ENCODE measurements at places on chromosomes 6 and 20.

DNA sequence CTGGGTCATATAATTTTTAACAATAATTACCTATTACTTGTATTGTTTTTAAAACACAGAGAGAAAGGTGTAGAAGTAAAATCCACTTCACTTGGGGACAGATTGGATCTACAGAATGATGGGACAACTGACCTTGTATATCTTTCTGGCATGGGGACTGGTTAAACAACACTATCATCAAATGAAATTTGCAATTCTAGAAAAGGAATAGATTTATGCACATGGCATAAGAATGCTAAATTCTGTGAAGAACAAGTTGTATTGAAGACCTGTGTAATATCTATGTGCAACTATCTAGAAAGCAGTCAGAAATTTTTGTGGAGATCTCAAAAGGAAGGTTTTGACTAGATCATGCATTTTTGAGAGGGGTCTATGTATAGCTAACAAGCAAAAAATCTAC lies 106.3 kb upstream of the BMP5 start:
- DNase-seq: no peak

GRCh38 chr20:19750907-19751636 lies 7.0 kb upstream of the RIN2 start:
- peak; percentile 38 for DNase-seq

GRCh38 chr20:15859061-15859460 lies 714.2 kb downstream of the KIF16B start:
- DNase-seq: no peak

GRCh38 chr6:113122060-113122459 lies 735.1 kb upstream of the MARCKS start:
- no peak for DNase-seq

GRCh38 chr6:158039178-158039557 lies 57.5 kb downstream of the SYNJ2 start:
- DNase-seq: no peak

DNA sequence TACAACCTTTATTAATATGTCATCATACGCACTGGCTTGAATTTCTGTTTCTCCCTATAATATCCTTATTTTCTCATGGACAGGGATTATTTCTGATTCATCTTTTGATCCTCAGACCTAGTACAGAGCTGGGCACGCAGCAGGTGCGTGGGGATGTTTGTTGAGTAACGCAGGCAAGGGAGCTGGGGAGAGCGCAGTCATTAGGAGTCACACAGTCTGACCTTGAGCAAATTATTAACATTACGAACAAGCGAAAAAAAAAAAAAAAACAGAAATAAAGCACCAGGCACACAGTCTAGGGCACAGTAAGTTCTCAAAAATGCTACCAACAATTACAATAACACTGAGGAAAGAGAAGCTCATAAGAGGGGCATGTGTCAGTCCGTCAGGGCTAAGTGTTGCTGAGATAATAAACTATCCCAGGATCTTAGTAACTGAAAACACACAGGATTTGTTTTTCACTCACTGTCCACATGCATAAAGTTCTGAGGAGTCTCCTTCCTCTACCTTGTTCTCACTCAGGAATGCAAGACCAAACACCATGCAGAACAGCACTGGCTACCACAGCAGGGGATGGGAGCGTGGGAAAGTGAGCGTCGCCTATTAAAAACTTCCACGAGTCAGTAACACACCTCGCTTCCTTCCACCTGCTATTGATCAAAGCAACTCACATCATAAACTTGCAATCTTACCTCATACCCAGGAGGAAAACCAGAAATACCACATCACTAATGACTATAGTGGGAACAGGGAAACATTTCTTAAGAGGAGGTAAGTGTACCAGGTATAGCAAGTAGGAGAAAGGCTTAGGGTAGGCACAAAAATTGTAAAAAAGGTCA lies 56.9 kb downstream of the PDE10A start:
- no peak for DNase-seq

DNA sequence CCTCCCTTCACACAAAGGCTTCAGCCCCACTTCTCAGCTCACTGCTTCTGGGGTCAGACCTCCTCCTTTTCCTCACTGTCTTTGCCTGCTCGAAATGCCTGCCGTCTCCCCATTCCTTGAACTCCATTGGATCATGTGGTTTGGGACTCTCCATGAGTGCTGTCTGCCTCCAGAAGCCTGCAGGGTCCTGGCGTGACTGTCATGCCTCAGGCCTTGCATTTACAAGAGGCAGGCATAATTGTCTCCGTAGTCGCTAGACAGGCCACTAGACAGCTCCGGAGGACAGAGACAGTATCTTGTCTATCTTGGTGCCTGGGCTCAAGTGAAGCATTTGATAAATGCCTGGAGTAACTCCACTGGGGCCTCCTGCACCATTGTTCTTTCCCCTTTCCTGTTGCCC lies 15.3 kb downstream of the PNLDC1 start:
- DNase-seq: no peak

DNA sequence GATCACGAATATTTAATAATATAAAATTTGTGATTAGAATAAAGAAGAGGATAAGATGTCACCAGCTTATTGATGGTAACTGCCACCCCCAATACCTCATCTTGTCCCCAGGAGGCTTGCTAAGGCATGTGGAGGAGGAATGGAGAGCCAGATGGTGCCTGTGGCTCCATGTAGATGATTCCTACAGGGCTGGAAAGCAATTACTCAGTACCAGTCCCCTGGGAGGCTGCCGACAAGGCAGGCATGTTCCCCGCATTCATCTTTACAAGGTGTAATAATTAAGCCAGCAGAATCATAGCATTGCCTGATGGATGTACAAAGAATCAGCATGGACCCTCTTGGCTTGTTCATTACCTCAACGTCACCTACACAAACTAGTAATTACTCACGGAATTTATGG lies 155.3 kb downstream of the PLCB1 start:
- DNase-seq: no peak

GRCh38 chr6:169556758-169557548 lies 144.9 kb downstream of the WDR27 start:
- DNase-seq: peak; percentile 64

DNA sequence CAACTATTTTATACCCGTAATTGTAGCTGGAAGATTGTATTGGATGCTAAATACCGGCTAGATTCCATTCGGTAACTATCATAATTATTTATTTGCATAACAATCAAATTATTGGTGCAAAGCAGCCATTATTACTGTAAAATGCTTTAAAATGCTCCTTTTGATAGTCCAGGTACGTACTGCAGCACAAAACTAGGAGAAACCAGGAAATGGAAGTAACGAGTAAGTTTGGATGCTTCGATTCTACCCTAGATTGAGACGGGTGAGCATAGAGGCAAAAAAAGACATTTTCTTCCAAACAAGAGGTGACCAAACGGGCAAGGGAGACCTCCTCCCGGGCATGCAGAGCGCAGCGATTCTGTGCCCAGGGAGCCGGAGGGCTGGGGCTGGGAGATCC lies 469 bp upstream of the XRN2 start:
- DNase-seq: no peak

GRCh38 chr6:163599136-163599535 lies 184.6 kb downstream of the QKI start:
- no peak for DNase-seq

DNA sequence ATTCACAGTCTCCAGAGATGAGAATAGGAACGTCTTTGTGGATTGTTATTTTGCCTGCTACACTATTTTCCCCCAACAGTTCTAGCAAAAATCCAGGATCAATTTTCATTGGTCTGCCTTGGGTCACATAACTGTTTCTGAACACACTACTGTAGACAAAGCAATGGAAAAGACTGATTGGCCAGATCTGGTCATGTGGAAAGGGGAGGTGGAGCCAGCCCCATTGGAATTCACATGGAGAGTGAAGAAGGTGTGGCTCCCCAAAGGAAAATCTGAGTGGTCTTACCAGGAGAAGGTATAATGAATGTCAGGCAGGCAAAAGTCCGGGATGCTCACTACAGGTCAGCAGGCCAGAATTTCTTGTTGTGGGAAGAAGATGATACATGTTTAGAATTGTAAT lies 9.5 kb upstream of the TP53RK start:
- no peak for DNase-seq

- DNase-seq: no peak
These were observed 97.2 kb downstream of the OPN5 start for GRCh38 chr6:47879015-47879414.

DNA sequence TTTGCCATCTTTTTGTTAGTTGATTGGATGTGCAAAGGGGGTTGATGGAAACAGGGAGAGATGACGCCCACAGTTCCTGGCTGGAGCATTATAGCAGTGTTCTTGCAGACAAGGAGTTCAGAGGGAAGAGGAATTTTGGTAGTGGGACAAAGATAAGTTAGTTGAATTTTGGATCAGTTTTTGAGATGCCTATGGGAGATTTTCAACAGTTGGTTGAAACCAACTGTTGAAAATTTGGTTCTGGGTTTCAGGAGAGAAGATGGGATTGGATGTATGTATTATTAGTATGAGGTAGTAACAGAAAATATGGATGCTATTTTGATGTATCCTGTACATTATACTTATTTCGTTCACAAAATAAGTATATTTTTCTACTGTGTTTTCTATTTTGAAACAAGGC lies 274.2 kb downstream of the CDKAL1 start:
- DNase-seq: no peak

Data from germinal center (tissue), 1 donor.